ENCODE measurements at places on chromosomes 4 and X.

DNA sequence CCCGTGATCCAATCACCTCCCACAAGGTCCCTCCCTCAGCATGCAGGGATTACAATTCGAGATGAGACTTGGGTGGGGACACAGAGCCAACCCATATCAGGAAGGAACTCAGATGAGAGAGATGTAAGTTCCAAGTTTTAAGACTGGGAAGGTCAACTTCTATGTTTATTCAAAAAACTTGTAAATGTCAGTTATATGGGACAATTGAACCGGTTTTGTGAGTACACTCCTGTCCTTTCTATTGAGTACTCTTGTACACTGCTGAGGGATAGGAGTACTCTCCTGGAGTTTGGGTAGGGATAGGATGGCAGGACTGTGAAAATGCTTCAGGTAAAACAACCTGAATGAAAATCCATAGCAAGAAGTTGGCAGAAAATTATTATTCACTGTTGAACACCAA is 239.1 kb downstream of the ZNF674 start:
- no peak for DNase-seq

GRCh38 chrX:130793975-130794374 is 109.0 kb downstream of the ENOX2 start:
- DNase-seq = no peak

DNA sequence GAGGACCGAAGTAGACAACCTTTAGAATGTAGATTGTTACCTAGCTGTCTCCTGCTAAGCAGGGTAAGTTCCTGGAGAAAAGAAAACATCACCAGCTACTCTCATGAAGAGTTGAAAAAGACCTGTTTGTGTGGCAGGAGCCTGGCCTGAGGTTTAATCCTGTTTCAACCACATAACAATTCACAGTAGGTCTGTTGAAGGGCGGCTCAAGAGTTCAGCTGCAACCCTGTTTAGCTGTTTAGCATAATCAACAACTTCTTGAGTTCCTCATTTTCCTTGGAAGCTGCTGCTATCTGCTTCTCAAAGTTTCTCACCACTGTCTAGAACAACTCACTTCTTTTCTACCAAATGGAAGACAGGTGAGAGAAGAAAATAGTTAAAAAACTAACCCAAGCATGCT is 170.4 kb upstream of the TET2 start:
- no peak for DNase-seq

DNA sequence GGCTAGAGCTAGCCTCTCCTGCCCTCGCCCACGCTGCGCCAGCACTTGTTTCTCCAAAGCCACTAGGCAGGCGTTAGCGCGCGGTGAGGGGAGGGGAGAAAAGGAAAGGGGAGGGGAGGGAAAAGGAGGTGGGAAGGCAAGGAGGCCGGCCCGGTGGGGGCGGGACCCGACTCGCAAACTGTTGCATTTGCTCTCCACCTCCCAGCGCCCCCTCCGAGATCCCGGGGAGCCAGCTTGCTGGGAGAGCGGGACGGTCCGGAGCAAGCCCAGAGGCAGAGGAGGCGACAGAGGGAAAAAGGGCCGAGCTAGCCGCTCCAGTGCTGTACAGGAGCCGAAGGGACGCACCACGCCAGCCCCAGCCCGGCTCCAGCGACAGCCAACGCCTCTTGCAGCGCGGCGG is at the start of gene AR:
Gene AR, plus strand, starts transcription at position 204 of the 400 bp plus-strand sequence. CDS start 1,126 bp downstream, outside the sequence.
- DNase-seq = no peak

DNA sequence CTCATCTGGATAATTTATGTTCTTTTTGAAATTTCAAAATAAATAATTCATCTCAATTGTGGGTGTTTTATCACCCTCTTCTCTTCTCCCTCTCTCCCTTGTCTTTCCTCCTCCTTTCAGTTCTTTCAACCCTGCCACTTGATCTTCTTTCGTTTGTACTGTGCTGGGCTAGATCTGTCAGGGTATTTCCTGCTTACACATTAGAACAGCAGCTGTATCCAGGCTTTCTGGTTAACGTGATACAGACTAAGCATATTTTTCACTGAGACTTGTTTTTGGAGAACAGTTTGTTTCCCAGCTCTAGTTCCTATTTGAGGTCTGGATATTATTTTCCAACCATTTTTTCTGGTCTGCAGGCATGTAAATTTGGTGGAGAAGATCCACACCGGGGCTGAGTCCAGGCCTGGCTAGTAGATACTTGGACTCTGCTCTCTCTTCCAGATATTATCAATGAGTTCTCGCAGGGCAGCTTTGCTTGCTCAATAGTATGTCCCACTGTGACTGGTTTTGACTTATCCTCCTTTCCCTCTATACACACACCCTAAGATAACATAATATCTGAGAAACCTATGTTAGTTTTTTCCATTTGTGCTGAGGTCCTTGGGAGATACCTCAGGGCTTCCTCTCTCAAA is 1310.7 kb upstream of the TENM3 start:
- DNase-seq = no peak

- no peak for DNase-seq
Measured at GRCh38 chrX:2187352-2188115, 313.2 kb downstream of the DHRSX start.
